Neuronal stem cell (in vitro differentiated cells): ENCODE measurements at places on chromosomes 1 and 21.
A peak's percentile ranks its signal among the peaks of the same experiment; 100 is the strongest.

DNA sequence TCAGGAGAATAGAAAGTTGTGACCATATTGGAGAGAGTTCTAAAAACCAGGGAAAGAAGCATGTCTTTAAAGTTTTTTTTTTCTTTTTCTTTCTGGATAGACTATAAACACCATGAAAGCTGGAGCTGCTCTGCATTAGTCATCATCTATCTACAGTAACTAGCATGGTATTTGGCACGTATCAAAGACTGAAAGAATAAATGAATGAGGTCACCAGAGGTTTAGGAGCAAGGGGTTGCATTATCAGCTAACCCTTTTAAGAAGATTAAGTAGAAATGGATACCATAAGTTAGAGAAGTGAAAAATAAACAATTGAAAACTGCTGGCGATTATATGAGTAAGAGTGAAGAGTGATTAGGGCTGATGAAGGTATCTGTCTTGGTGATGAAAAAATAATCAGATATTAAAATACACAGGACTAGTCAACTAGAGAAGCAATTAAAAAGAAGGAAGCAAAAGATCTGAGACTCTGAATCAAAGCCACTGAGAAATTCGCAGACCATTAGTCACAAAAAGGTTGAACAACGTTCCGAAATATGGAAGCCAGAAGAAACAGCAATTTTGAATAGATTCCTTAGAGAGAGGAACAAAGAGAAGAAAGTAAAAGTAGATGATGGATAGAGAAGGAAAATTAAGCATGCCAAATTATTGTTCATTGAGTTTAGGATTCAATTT, 536.4 kb downstream of the DPYD start:
- DNase-seq = no peak

DNA sequence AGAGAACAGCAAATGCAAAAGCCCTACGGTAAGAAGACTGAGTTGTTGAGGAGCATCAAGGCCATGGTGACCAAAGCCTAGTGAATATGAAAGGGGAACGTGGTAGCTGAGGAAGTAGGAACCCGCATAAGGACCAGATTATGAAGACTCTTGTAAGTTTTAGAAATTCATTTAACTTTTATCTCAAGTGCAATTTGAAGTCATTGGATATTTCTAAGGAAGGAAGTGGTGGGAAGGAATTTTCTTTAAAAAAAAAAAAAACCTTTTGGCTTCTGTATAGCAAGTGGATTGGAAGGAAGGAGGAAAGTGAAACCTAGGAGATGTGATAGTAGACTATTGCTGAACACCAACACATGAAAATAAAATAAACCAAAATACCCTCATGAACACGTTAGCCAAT, 119.0 kb downstream of the TNFSF18 start:
- no peak for DNase-seq

DNA sequence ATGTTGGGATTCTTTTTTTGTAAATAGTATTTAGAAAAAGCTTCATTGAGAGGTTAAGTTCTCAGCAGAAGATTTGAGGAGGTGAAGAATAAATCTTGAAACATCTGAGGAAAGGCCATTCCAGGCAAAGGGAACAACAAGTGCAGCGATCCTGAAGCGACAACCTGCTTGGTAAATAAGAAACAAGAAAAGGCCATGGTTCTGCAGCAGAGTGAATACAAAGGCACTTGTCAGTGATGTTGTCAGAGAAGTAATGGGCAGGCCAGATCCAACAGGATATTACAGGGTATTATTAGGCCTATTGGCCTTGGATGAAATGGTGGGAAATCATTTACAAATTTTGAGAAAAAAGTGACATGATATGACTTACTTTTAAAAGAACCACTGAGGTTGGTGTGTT, 960.0 kb downstream of the PLA2G4A start:
- DNase-seq = peak; percentile 38

GRCh38 chr1:43731867-43732531, 24.7 kb downstream of the ST3GAL3 start:
- DNase-seq = no peak

DNA sequence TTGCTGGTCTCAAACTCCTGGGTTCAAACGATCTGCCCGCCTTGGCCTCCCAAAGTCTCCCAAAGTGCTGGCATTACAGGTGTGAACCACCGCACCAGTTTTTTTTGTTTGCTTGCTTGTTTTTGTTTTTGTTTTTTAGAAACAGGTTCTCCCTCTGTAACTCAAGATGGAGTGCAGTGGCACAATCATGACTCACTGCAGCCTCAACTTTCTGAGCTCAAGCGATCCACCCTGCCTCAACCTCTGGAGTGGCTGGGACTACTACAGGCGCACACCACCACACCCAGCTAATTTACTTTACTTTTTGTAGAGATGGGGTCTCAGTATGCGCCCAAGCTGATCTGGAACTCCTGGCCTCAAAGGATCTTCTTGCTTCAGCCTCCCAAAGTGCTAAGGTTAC, 47.3 kb upstream of the USP1 start:
- no peak for DNase-seq

DNA sequence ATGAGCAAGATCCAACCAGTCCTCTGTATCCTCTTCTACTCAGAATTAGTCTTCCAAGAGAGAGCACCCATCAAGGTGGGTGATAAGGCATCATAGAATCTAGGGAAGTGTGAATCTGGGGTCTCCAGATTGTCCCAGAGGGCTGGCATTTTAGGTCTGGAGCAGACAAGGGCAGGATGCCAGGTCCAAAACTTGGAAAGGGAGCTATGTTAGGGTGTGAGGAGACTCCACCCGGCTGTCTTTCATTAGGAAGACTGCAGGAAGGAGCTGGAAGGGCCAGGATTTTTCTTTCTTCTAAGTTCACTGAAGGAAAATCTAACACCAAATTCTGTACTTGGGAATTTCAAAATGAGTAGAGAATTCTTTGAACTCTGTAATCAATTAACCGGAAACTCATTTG, 86.1 kb upstream of the BMP8A start:
- no peak for DNase-seq

- no peak for DNase-seq
Observed at GRCh38 chr1:232186931-232187330, 443.0 kb downstream of the SIPA1L2 start.

DNA sequence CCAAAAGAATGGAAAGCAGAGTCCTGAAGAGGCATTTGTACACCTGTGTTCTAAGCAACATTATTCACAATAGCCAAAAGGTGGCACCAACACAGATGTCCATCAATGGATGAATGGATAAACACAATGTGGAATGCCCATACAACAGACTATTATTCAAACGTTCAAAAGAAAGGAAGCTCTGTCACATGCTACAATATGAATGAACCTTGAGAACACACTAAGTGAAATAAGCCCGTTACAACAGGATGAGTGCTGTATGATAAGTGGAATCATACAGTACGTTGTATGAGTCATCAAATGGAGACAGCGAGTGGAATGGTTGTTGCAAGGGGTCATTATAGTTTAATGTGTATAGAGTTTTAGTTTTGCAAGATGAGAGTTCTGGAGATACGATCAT, 80.1 kb downstream of the SH3BGR start:
- DNase-seq = no peak

GRCh38 chr1:67840449-67840848, 7.2 kb upstream of the GNG12 start:
- DNase-seq = no peak

DNA sequence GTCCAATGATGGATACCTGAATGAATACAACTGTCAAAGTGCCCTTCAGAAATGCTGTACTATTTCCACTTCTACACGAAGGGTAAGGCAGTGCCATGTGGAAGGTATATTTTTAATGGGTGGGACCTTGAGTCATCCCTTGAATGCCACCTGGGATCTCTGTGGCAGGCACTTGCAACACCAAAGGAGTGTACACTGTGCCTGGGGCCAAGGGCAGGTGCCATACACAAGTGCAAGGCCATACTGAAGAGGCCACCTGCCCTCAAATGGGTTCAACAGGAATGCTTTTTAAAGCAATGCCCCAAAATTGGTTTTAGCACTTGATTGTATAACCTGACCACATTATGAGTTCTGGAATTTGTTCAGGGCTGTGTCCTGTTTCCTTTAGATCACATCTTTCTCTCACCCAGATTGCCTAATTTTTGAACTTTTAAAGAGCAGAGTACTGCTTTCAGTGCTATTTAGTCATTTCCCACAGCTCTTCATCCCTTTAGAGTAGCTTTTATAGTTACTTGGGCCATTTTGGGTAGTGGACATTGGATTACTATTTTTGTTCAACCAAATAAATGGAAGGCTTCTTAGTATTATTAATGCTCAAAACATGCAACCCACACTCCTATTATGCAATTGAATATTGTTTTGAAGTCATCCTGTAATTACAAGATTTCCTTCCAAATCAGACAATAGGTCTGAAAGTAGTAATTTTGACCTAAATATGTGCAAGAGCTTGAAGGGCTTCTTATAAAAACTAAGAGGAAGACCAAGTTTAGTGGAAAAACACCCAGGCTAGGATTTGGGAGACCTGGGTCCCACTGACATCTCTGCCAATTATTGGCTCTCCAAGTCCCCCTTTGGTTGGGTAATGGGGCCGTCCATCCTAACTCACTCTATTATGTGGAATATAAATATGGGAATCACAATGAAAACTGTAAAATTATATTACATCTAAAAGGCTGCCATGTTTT, 57.2 kb downstream of the LEPR start:
- DNase-seq = no peak

- DNase-seq = no peak
Observed at GRCh38 chr1:159765806-159766205, 15.0 kb upstream of the DUSP23 start.

- DNase-seq = no peak
Observed at GRCh38 chr1:67441739-67442281, 11.6 kb upstream of the SERBP1 start.

GRCh38 chr1:181073638-181074037, 14.9 kb upstream of the IER5 start:
- no peak for DNase-seq

DNA sequence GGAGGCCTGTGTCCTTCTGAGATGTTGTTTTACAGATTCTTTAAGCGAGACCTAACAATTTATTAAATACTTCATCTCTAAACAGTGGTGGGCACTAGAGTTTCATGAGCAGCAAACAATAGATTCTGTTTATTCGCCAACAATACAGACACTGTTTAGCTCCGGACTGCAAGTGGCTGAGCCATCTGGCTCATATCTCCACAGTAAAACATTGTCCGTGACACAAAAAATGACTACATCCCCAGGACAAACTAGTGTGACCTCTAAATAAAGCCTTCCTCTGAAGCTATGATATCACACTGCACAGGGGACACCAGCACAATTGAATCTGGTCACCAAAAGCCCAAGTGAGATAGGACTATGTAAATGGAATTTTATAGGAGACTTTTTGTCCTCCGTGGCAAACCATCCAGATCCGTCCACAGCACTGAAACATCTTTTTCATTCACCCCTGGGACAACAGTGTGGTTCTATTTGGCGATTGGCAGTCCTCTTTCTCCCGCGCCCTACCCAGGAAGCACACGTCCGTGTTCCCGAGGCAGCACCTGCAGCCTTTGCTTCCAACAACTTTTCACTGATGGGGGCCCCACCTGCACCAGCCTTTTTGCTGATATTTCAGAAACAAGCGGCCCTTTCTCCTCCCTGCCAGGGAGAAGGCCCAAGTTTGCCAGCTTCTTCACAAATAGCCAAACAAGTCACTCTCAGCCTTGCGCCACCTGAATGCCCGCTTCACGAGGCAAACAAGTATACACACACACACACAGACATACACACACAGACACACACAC, 47.4 kb downstream of the OLIG1 start:
- no peak for DNase-seq
